ENCODE measurements at places on chromosomes 2 and 18. TPM values are rescaled to one million over a fixed set of nuclear protein-coding genes. Genes with fewer than 3 reads are reported as not detected.

WNT6 gene
- not detected for polyA plus RNA-seq

HS1BP3 gene
- polyA plus RNA-seq = 15.2 TPM

ANKRD62 gene
- polyA plus RNA-seq = 0.07 TPM

FAM124B gene
- 16.9 TPM for polyA plus RNA-seq

LONRF2 gene
- 3.4 TPM for polyA plus RNA-seq

SMYD5 gene
- polyA plus RNA-seq = 35.6 TPM

Data from right lung (tissue), 10 donors.